ENCODE measurements at places on chromosomes 1 and 21. TPM values are rescaled to one million over a fixed set of nuclear protein-coding genes. Genes with fewer than 3 reads are reported as not detected.

Gene TLCD4
- 26.9 TPM for total RNA-seq

Gene SUSD4
- 2.5 TPM for total RNA-seq

Gene LEPR
- total RNA-seq, result 7.8 TPM

Gene FBLIM1
- 5.6 TPM for total RNA-seq

Gene SLAMF9
- total RNA-seq, result not detected

Gene ALPL
- 2.0 TPM for total RNA-seq

GRCh38 chr1:55584526-55585401 lies 369.6 kb upstream of the USP24 start:
- DNase-seq, result no peak

- no peak for DNase-seq
These were observed 18.8 kb downstream of the AGRN start for GRCh38 chr1:1038694-1039093.

GRCh38 chr1:154557248-154557938 lies 1.1 kb downstream of the UBE2Q1 start:
- no peak for DNase-seq

GRCh38 chr1:10398278-10398733 lies 558 bp upstream of the PGD start:
- no peak for DNase-seq

DNA sequence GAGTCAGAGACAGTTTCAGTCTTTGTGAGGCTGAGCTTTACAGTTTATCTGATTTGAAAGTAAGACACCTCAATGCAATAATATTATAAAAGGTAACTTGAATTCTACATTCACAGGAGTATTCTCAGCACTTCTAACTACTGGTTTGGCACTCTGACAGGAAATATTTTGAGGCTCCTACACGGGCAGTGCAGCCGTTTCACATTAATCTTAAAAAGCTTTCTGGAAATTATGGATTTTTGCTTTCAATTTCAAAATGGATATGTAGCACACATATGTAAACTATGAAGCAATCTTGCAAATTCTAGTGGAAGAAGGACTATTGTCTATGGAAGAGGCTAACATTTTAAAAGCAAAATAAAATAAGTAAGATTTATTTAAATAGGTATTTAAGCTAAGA lies 262.9 kb upstream of the SNX7 start:
- no peak for DNase-seq

Data from psoas muscle (tissue), 8 donors.